ENCODE measurements at places on chromosomes 2 and 18.

GRCh38 chr2:143692162-143692561 is 562.9 kb downstream of the ARHGAP15 start:
- no peak for DNase-seq

- no peak for DNase-seq
Observed at GRCh38 chr18:38115201-38115600, 549.6 kb upstream of the CELF4 start.

GRCh38 chr2:164069540-164069939 is 333.7 kb upstream of the FIGN start:
- no peak for DNase-seq

DNA sequence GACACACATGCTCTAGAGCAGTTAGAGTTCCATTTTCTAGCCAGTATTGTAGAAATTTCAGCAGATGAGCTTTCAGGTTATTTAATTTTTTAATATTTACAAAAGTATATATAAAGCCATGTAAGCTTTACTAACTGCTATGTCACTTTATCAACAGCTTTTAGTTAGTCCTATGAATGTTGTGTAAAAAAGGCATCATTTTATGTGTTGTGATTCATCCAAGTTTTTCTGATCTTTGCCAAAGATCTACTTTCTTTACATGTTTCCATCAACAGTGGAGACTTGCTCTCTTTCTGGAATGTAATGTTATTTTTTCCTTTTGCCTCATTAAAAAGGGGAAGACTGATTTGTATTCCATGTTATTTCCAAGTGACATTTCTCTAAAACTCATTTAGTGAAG is 125.2 kb upstream of the TFPI start:
- no peak for DNase-seq

GRCh38 chr2:56040189-56040588 is 116.6 kb upstream of the EFEMP1 start:
- no peak for DNase-seq

DNA sequence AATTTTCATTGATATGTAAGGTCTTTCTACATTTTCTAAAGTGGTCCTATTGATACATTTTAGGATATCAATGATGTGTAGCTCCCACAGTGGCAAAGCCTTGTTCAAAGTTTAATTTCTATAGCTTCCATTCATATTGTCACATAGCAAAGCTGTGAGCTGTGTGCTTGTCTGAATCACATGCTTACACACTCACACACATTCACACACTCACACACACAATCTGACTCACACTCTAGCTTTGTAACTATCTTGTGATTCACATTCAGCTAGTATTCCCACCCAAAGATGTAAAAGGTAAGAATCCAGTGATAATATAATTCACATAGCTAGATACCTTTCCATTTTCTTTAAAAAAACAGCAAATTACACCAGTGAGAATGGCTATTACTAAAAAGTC is 58.7 kb downstream of the MAPRE2 start:
- DNase-seq = no peak

- DNase-seq = no peak
Observed at GRCh38 chr2:241975593-241976284, 106.2 kb downstream of the RTP5 start.

DNA sequence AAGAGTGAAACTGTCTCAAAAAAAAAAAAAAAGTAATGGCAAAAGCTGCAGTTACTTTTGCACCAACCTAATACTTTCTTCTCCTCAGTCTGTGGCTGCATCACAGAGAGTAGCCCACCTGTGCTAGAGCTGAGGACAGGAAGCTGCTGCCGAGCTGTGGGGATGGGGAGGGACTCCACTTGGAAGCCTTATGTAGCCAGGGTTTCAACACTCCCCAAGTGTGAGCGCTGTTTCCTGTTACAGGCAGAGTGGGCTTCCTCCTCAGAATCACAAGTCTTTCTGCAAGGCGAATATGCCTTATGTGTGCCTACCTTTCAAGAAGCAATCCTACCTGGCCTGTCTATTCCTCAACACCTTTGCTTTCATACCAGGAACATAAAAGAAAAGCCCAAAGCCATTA is 36.3 kb upstream of the CYP27C1 start:
- DNase-seq = no peak

GRCh38 chr2:240799033-240799820 is 20.8 kb downstream of the KIF1A start:
- DNase-seq = no peak

GRCh38 chr2:201257956-201258665 is 2.2 kb upstream of the CASP8 start:
- DNase-seq = no peak

- DNase-seq = no peak
Observed at GRCh38 chr2:200873560-200873959, 9.1 kb upstream of the CLK1 start.

GRCh38 chr2:49004036-49004626 is 150.2 kb downstream of the FSHR start:
- DNase-seq = no peak

DNA sequence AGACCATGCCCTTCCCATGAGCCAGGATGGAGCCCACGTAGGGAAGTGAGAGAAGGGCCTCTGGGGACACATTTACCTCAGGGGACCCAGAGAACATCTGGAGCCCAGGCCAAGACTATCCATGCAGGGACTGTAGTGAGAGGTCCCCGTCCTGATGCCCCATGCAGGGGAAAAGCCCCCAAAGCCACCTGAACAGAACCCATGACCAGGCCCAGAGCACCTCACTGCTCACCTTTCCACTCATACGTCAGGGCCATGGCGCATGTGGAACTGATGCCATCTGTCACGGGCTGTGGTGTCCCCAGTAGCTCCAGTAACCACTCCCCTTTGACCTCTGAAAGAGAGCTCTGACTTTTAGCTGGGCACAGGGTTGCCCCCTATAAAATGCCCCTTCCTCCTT is 106.5 kb upstream of the TEX51 start:
- no peak for DNase-seq

DNA sequence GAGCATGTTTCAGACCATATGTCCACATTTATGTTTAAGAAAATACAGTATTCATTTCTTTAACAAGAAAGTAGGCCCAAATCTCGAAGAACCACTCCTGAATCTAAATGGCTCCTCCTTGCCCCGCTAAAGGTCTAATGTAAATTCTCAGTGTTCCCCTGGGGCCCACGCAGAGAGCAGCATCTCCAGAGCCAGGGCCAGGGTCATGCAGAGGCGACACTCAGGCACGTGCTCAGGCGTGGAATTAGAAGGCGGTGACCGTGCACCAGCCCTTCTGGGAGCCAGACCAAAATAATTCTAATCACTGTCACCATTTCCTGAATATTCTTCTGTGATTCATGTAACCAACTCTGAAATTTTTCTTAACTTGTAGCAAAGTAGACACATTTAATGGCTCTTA is 68.3 kb upstream of the MYT1L start:
- no peak for DNase-seq
